Vein endothelial cell (primary cell): ENCODE measurements at places on chromosomes 16 and 17. TPM values are rescaled to one million over a fixed set of nuclear protein-coding genes. Genes with fewer than 3 reads are reported as not detected.

ASPA gene
- total RNA-seq: not detected in 2 replicates

NHLRC4 gene
- 2.4 and 2.9 TPM in 2 replicates for total RNA-seq

ERN2 gene
- not detected in 2 replicates for total RNA-seq

TIGD7 gene
- 3.6 and 5.1 TPM in 2 replicates for total RNA-seq

CRYM gene
- total RNA-seq: not detected in 2 replicates

UBALD2 gene
- total RNA-seq: 8.4 and 11.1 TPM in 2 replicates

DEXI gene
- total RNA-seq: 44.0 and 46.1 TPM in 2 replicates

KAT2A gene
- total RNA-seq: 15.5 and 16.0 TPM in 2 replicates

CCDC43 gene
- 31.0 and 38.7 TPM in 2 replicates for total RNA-seq

TMIGD1 gene
- total RNA-seq: not detected in 2 replicates

MT1E gene
- 95.0 and 97.3 TPM in 2 replicates for total RNA-seq

TP53TG3D gene
- not detected in 2 replicates for total RNA-seq

ITGB4 gene
- 6.1 and 50.0 TPM in 2 replicates for total RNA-seq

TEKT1 gene
- total RNA-seq: not detected in 2 replicates
